ENCODE measurements at places on chromosomes 6 and 20. TPM values are rescaled to one million over a fixed set of nuclear protein-coding genes. Genes with fewer than 3 reads are reported as not detected.

GRCh38 chr20:32224463-32224862 is 16.8 kb downstream of the POFUT1 start:
- no peak for DNase-seq

GRCh38 chr20:8291200-8291599 is 159.1 kb downstream of the PLCB1 start:
- DNase-seq, result no peak

DNA sequence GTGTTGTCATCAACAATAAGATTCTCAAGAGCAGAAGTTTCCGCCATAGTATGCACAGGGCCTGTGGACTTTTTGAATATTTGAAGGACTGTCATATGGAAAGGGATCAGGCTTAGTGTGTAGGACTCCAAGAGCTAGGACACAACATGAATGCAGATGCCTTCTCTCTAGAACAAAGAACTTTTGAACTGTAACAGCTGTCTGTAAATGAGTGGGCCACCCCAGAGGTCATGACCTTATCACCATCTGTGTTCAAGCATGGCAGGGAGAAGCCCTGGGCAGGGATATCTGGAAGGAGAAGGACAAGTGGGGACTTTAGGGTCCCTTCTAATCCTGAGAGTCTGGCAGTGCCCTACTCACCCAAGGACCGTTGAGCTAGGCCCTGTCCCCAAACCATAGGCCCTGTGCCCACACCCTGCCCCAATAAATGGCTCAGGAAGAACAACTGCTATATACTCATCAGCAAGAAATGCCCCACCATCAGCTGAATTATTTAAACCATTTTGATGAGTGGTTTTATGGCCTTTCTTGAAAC is 70.6 kb downstream of the MTHFD1L start:
- DNase-seq, result no peak

DNA sequence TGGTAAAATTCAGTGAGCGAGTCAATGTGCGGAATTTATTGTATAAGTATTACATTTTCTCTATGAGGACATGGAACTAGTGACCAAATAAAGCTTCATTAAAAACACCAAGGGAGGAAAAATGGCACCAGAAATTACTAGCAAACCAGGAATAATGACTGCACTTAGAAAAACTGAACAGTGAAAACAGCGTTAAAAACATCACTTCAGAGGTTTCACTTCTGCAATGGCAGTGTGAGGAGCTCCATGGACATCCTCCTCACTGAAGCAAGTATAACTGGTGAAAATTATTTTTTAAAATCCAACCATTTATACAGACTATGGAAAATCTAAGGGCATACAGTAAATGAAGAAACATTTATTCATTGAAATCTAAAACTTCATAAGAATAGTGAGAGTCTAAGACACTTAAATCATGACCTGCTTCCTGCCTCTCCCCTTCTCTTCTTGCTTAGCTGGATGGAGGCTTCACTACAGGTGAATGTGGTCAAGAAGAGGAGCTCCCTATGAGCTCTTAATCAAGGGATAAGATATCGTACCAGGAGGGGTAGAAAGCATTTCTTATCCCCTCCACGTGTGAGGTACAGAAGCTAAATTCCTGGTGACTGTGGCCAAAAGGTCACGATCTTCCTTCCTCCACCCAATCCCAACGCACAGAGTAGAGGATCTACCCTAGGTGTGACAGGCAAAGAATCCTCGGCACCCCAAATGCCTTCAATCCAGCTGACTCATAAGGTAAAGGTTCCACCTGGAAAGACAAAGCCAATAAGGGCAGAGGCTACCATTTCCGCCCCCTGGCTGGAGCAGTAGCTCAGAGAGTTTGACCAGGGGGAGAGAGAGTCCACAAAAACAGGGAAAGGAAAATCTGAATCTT is 12.3 kb upstream of the ASF1A start:
- DNase-seq, result no peak

DNA sequence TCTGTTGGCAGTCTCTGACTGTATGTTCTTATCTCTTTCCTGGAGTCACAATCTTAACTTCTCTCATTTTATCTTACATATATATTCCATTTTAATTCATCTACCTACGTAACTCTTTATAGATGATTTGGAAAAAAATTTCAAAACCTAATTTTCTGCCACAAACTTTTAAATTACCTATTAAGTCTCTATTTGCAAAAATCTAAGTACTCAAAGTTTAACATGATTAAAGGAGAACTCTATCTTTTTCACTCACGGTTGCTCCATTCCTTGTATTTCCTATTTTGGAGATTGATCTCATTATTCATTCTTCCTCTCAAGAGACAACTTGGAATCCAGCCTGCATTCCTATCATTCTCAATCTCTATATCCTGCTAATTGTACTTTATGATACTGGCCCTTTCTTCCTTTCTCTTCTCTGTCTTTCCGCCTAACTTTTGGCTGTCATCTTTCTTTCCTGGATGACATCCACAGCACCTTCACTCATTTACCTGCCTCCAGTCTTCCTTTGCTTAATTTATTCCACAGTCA is 1071.1 kb upstream of the CITED2 start:
- DNase-seq, result no peak

DNA sequence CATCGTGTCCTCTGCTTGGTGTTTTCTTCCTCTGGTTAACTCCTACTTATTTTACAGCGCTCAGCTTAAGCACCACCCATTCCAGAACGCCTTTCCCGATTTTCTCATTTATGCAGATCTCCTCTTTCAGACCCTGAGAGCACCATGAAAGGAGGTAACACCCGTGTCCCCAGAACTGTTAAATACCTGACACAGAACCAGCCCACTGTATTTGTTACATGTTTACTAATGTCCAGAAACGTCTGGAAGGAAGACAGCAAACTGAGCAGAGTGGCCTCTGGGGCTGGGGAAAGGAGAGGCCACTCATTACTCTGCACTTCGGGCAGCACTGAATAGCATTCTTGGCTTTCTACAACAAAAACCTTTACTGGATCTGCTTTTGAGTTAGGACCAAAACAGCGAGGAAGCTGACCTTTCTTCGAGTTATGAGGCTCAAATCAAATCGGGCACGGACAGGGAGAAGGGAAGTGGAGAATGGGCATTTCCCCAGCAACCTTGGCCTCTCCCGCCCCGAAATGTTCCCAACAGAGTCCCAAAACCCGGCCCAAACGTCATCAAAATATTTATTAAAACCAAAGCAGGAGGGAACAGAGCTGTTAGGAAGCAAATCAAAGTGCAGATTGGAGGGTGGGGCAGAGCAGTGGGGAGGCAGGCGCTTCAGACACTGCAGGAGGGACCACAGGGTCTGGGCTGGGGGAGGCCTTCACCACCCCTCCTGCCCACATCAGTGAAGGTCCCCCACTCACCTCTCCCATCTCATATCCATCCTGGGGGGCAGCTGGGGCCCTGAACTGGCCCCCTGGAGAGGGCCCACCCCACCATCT is 1.1 kb upstream of the NECAB3 start:
- no peak for DNase-seq

- no peak for DNase-seq
These were observed 44.9 kb downstream of the TNFRSF21 start for GRCh38 chr6:47264775-47265184.

DNA sequence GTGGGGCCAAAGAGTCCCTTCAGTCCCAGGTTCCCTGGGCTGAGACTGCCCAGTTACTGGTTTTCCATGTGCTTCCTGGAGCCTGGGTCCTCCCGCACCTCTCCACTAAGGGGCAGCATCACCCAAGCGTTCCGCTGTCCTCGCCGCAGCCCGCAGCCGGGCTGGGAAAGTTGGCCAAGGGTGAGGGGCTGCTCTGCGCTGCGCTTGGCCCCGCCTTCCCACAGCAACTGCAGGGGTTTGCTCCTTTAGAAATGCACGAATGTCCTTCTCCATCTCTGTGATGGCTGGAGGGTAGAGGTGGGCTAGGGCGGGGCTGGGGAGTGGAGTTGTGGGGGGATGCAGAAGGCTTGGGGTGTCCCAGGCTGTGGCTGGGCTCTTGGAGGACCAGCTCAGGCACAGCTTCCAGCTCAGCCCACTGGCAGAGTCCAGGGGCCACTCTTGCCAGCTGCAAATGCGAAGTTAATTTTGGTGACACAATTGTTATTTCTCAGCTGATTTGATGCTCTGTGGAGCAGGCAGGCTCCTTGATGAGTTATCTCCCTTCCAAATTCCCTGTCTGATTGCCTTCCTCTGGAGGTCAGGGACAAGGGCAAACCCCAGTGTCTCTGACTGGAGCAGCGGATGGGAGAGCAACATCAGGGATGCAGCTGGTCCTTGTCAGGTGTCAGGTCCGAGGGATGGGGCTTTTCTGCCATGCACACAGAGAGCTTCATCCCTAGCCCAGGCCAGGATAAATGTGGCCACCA is 63.2 kb downstream of the NOL4L start:
- no peak for DNase-seq

- no peak for DNase-seq
These were observed 55.7 kb downstream of the AFG1L start for GRCh38 chr6:108350528-108350927.

- no peak for DNase-seq
These were observed 68.3 kb upstream of the TMEM244 start for GRCh38 chr6:129929433-129929832.

- DNase-seq, result no peak
These were observed 46.3 kb downstream of the SCAND1 start for GRCh38 chr20:35908007-35908406.

DNA sequence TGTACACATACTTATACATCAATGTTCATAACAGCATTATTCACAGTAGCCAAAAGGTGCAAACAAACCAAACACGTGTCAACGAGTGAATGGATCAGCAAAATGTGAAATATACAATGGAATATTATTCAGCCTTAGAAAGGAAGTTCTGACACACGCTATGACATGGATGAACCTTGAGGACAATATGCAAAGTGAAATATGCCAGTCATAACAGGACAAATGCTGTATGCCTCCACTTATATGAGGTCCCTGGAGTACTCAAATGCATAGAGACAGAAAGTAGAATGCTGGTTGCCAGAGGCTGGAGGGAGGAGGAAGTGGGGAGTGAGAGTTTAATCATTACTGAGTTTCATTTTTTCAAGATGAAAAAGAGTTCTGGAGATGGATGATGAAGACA is 37.8 kb upstream of the IGF2R start:
- DNase-seq, result no peak

DNA sequence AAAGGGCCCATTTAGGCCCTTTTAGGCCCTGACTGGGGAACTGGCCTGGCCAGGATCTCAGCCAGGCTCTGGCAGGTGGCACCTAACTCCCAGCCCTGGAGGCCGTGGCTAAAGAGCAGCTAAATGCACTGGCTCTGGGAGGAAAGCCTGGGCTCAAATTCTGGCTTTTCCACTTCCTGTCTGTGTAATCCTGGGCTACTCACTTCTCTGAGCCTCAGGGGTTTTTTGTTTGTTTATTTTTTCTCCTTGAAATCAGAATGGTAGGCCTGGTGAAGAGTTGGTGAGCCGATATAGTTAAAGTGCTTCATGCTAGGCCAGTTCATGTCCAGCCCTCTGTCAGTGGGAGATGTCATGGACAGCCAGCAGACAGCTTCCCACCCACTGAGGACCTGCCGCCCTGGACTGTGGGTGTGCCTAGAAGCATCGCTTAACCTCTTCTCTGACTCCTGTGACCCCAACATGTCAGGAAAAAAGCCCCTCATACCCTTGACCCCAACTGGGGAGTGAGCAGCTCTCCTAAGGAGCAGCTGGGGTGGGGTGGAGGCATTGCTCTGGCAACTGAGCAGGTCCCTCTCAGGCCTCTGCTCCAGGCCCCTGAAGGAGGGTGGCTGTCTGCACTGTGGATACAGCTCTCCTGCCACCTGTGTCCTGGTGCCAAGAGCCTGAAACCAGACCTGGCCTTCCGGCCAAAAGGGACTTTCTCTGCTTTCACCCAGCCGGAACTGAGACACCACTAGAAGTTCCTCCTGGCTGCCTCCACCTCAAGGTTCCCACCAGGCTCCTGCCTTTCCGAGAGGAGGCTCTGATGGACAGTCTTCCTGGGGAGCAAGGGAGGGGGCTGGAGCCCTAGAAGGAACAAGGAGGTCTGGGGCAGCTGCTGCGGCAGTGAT is 57.2 kb upstream of the MYL9 start:
- no peak for DNase-seq

- no peak for DNase-seq
These were observed 719.5 kb upstream of the GJE1 start for GRCh38 chr6:141413196-141413595.

GRCh38 chr20:48538058-48538825 is 289.6 kb downstream of the PREX1 start:
- no peak for DNase-seq

DNA sequence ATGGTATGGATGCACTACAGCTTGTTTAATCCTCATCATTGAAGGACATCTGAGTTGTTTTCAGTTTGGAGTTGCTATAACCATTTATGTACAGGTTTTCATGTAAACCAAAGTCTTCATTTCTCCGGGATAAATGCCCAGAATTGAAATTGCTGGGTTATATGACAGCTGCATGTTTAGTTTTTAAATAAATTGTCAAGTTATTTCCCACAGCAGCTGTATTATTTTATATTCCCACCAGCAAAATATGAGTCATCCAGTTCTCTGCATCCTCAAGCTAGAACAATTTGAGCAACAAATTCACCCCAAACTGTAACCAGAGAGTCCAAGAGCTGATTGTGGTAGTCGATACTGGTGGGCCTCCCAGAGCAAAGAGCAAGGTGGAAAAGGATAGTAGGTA is 161.0 kb upstream of the PRND start:
- no peak for DNase-seq

- no peak for DNase-seq
These were observed 2.6 kb downstream of the SYS1 start for GRCh38 chr20:45365444-45365970.

- DNase-seq, result no peak
These were observed 377.3 kb upstream of the JAG1 start for GRCh38 chr20:11051136-11051535.

Gene ADAM33
- 9.1 TPM for polyA plus RNA-seq

Gene OOEP
- not detected for polyA plus RNA-seq

Gene ZFAND3
- polyA plus RNA-seq, result 150 TPM

Gene MANEA
- polyA plus RNA-seq, result 28.1 TPM

Gene HLA-DMB
- polyA plus RNA-seq, result 64.6 TPM

Gene PLA2G7
- 2.6 TPM for polyA plus RNA-seq

Gene TTLL9
- 5.5 TPM for polyA plus RNA-seq

Gene MDC1
- polyA plus RNA-seq, result 53.0 TPM

Gene RBM24
- polyA plus RNA-seq, result 1.2 TPM

Gene ZNF165
- 4.9 TPM for polyA plus RNA-seq
